ENCODE measurements at places on chromosomes 5 and 9.

GRCh38 chr9:89661956-89662717 is 57.3 kb downstream of the GADD45G start:
- peak; percentile 96 for DNase-seq

DNA sequence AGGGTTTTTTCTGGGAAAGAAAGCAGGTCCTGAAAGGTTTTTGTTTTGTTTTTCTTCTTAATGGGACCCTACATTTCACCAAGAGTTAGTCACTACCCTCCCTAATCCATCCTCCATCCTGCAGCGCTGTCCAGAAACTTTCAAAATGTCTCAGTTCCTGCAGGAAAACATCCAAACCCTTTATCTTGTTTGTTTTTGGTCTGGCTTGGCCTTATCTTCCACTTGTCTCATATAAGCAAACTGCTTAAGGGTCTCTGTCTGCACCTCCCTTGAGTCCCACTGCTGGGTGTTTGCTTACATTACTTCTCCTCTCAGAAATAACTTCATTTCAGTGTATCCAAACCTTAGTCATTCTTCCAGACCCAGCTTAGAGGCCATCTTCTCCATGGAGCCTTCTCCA is 11.0 kb upstream of the TRAF1 start:
- no peak for DNase-seq

- no peak for DNase-seq
Measured at GRCh38 chr5:139664086-139664693, 16.0 kb downstream of the CXXC5 start.

- no peak for DNase-seq
Measured at GRCh38 chr9:114417511-114417910, 29.7 kb upstream of the AKNA start.

GRCh38 chr9:134416385-134417015 is 90.2 kb downstream of the RXRA start:
- no peak for DNase-seq

DNA sequence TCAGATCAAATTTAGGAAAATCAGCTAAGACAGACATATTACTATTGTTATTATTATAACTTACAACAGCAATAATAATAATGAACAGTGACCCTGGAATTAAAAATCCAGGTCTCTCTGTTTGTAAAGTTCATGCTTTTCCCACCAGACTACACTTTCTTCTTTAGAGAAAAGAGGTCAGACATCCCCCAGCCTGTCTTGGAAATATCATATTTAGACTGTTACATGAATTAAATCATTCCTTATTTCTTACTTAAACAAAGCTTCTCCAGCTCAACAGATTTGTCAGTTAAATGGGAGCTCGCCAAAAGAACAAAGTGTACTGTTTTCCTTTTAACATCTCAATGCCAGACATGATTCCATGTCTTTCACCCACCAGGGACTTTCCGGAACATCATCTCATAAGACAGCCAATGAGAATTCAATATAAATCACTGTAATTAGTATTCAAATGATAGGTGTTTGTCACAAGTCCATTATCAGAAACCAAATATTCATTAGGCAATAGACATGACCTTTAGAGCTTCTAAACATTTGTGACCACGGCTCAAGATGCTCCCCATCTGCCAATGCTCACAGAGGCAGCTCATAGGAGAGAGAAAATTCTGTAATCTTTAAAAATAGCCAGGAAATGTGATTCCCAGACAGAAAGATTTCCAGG is 351.9 kb downstream of the ENC1 start:
- no peak for DNase-seq

DNA sequence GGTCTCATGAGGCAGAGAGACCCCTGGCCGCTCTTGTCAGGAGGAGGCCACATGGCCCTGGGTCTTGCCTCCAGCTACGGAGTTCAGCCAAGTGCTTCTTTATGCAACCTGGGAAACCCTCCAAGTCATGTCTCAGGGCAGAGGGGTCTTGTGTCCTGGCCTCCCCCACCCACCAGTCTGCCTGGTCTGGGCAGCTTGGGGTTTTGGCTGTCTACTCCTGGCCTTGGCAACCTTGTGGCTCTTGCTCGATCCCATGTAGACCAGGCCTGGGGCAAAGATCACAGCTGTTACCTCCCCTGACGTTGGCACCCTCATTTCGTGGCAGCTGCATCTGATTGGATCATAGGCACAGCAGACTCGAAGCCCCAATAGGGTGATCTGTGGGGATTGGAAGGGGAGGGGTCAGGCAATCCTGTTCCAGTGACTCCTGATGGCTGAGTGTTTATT is 28.4 kb downstream of the JADE2 start:
- no peak for DNase-seq

GRCh38 chr9:4344946-4345345 is 45.1 kb upstream of the GLIS3 start:
- no peak for DNase-seq

DNA sequence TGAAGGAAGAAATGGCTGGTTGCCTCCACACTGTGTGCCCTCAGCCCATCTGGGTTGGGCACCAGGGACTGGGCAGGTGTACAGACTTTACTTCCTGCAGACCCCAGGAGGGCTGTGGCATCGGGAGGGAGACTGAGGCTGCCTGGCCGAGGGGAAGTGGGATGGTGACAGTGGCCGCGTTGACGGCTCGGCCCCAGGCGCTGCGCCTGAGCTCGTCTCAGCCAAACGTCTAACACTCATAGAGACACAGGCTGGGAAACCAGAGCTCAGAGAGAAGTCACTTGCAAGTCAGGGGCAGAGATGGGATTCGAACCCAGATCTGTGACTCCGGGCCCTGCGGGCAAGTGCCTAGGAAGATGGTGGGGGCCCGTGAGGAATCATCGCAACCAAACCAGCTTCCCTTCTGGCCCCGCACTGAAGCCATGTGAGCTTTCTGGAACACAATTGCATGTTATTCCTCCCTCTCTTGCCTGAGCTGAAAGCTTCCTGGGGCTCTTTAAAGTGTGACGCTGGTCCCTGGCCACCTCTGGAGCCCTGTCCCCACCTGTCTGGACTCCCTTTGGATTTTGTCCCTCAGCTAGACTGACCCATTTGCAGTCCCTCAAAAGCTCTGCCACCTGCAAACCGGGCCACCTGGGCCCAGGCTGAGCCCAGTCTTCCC is 53.1 kb upstream of the FUBP3 start:
- DNase-seq, result no peak

DNA sequence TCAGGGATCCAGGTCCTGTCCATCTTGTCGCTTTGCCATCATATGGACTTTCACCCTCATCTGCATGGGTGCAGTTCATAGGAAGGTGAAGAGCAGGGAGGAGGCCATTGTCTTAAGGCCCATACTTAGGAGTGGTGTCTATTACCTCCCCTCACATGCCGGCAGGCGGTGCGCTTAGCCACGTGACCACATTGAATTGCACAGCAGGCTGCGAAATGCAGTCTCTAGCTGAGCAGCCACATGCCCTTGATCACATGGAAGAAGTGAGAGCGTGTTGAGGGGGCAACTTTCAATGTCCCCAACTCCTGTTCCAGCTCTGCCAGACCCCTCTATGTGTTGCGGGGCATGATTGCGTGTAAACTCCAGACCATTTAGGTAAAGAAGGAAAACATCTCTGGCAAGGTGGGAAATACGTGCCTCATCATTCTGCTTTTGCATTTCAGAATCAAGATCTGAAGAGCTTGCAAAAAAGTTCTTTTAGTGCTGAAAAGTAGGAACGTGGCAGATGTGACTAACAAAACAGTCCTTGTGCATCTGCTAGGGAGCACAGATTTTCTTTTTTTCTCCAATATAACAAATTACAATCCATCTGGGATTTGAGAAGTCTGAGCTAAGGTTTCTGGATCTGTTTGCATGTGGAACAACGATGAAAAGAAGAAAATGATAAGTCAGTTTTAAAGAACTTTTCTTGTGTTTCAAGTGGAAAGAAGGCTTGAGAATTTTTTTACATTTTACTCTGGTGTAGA is 34.4 kb downstream of the ROPN1L start:
- DNase-seq, result no peak

- no peak for DNase-seq
Measured at GRCh38 chr9:3074247-3074646, 230.4 kb upstream of the PUM3 start.

DNA sequence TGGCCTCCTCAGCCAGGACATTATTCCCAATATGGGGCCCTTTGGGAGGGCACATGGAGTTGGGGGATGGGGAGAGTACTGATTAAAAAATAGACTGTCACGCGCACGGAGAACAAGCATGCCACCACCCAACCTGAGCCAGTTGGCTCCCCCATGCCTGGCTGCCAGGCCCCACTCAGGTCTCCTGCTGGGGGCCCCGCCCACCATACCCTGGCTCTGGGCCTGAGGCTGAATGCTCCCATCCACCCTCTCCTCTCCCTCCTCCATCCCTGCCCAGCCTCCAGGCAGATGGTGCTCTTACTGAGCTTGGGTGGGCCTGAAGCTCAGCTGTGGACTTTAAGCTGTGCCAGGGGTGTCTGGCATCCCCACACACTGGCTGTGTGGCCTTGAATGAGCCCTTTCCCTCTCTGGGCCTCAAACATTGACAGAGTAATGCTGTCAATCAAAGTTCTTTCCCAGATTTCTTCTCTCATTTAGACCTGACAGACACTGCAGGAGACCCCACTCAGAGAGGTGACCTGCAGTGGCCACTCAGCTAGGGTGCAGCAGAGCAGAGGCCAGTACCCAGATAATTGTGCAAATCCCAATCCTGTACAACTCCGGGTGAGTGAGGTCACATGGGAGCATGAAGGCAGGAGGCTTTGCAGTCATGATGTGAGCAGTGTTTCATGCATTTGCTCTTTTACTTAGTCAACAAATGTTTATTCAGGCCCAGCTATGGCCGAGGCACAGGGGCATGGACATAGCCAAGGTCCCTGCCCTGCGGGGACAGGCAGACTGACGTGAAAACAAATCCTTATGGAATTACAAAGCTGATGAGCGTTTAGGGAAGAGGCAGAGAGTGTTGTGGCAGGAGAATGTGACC is 9.8 kb upstream of the SYNPO start:
- no peak for DNase-seq

- no peak for DNase-seq
Measured at GRCh38 chr5:163310997-163311396, 126.4 kb upstream of the CCNG1 start.

DNA sequence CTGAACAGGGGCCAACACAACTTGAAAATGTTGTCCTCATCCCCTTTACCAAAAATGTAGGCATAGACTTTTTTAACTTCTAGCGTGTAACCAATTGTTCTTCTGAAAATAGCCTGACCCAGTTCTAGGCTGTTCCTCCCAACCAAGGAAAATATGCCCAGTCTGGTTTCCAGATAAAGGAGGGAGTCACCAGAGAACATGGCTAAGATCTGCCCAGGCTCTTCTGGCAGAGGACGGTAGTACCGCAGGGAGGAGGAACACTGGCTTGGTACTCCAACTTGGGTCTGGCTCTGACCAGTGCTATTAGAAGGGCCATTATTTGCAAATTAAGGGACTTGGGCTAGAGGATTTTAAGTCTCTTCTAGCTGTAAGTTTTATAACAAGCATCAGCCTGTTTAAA is 63.1 kb downstream of the GRAMD2B start:
- DNase-seq, result no peak

DNA sequence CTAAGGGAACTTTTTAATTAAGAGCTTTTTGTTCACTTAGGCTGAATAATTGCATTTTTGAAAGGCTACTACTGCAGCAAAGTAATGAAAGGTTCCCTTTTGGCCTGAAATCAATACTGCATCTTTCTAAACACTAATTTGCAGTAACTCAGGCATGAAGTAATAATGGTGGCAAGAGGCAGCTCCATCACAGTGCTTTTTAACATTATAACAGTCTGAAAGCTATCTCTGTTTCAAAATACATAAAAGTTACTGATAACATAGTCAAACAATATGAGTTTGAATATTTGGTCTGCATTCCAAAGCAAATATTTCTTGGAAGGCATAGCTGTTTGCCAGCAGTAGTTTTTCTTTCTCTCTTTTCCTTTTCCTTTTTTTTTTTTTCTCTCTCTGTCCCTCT is 113.4 kb downstream of the FBN2 start:
- DNase-seq, result no peak

DNA sequence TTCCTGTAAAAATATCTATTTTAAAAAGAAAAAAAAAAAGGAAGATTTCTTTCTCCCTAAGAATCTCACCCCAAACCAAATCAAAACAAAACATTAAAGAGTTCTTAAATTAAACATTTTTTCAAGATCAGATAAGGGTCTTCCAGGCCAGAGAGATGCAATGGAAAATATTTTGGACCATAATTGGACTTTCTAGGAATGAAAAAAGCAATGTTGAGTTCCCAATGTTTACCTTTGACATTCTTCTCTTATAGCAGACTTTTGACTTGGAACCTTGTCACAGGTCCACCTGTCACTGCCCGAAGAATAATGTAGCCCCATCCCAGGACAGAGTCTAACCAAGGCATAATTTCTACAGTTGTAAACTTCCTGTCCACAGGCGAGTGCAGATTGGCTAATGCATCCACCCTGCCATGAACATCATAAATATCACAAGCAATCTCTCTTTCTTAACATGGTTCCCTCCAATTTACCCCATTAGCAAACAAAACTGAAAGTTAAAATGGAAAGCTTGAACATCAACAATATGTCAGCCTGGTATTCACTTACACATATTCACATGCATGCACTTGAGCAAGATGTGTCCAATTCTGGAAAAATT is 121.7 kb upstream of the ZNF366 start:
- DNase-seq, result no peak

DNA sequence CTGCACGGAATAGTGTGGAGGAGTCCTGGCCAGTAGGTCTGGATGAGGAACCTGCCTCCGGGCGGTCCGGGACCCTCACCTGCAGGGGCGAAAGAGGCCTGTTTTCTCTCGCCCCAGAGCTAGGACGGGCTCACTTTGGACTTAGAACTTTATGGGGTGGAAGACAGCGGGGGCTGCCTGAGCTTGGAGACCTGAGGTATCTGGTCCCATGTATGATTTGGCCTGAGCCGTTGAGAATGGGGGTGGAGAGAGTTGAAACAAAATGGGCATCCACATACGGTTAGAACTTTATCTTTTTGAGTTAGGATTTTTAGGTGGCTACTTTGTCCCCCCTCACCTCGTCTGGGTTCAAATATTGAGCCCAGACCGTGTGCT is 681 bp upstream of the ETF1 start:
- DNase-seq, result no peak

DNA sequence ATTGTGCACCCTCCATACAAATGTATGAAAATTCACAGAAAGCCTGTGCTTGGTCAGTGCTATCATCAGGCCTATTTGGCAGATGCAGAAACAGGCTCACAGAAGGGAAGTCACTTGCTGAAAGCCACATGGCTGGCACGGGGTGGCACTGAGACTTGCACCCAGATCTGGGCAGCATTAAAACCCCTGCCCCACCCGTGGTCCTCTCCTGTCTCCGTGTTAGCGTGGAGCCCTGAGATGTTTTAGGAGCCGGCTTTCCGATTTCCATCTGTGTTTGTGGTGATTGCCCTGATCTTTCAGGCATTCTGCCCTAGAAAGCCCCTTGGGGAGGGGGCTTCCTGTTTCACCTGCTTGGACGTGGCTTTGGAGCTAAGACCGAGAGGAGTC is 102.2 kb upstream of the IER5L start:
- DNase-seq, result no peak

DNA sequence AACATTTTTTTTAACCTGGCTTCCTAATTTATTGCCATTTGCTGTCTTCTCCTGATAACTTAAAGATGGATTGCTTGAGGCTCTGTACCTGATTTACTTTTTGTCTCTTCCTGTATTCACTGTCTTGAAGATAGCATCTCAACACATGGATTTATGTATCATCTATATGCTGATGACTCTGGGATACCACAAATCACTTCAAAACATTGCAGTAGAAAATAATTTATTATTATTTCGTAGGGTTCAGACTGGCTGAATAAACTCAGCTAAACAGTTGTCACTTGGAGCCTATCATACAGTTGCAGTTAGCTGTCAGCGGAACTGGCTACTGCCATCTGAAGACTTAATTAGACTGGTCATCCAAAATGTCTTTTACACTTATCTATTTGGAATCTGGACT is 1025.2 kb upstream of the CDH18 start:
- no peak for DNase-seq
